ENCODE measurements at places on chromosomes 11 and 22. TPM values are rescaled to one million over a fixed set of nuclear protein-coding genes. Genes with fewer than 3 reads are reported as not detected.

The VWCE gene
- 0.61 TPM for total RNA-seq

The SHANK2 gene
- total RNA-seq = 6.3 TPM

The TNNT3 gene
- total RNA-seq = 0.14 TPM

The IL17REL gene
- total RNA-seq = 0.08 TPM

The TUBA8 gene
- 0.25 TPM for total RNA-seq

The MADD gene
- total RNA-seq = 18.6 TPM

The APOBEC3H gene
- 0.38 TPM for total RNA-seq

The MUC6 gene
- total RNA-seq = not detected

The VSTM5 gene
- not detected for total RNA-seq

The HOATZ gene
- total RNA-seq = not detected

The MUC2 gene
- 0.11 TPM for total RNA-seq

The NTM gene
- not detected for total RNA-seq

The FOLR2 gene
- not detected for total RNA-seq

The ROBO3 gene
- 2.7 TPM for total RNA-seq

The NNMT gene
- total RNA-seq = 379 TPM

The CARD16 gene
- not detected for total RNA-seq

The FAM180B gene
- total RNA-seq = not detected

The ADM2 gene
- total RNA-seq = 0.64 TPM

The CLCF1 gene
- total RNA-seq = 53.5 TPM

The OR5B21 gene
- not detected for total RNA-seq

The ALDH3B1 gene
- 124 TPM for total RNA-seq

The BRSK2 gene
- 6.2 TPM for total RNA-seq

The TLCD5 gene
- 6.8 TPM for total RNA-seq

The BDNF gene
- 6.3 TPM for total RNA-seq

The CACNA1I gene
- 0.03 TPM for total RNA-seq

The PTDSS2 gene
- total RNA-seq = 33.8 TPM

The LINC01488 gene
- total RNA-seq = not detected

The PATE4 gene
- total RNA-seq = not detected

The CRKL gene
- total RNA-seq = 21.3 TPM

The IGLL1 gene
- total RNA-seq = not detected

The METTL15 gene
- 7.6 TPM for total RNA-seq

The FOXRED1 gene
- 25.1 TPM for total RNA-seq

The INCENP gene
- 49.7 TPM for total RNA-seq

The SLC6A5 gene
- not detected for total RNA-seq

The CD248 gene
- total RNA-seq = not detected

The CAT gene
- 38.6 TPM for total RNA-seq

The DGKZ gene
- total RNA-seq = 44.0 TPM

The SOX10 gene
- not detected for total RNA-seq

The POU2AF3 gene
- total RNA-seq = 1.00 TPM

The RAG2 gene
- not detected for total RNA-seq

The ESAM gene
- 14.9 TPM for total RNA-seq

The BIK gene
- 1.5 TPM for total RNA-seq

The TMEM80 gene
- total RNA-seq = 8.4 TPM

The DGCR6 gene
- total RNA-seq = 1.8 TPM

The SORL1 gene
- 2.0 TPM for total RNA-seq

Measured in A549 treated with GW870086 at 1 μM for 4 hours (cell line).